ENCODE measurements at places on chromosomes 4 and X. TPM values are rescaled to one million over a fixed set of nuclear protein-coding genes. Genes with fewer than 3 reads are reported as not detected.

- no peak for DNase-seq
Observed at GRCh38 chr4:18816228-18816895, 794.8 kb upstream of the LCORL start.

GLRA3 gene
- polyA plus RNA-seq: not detected

DNA sequence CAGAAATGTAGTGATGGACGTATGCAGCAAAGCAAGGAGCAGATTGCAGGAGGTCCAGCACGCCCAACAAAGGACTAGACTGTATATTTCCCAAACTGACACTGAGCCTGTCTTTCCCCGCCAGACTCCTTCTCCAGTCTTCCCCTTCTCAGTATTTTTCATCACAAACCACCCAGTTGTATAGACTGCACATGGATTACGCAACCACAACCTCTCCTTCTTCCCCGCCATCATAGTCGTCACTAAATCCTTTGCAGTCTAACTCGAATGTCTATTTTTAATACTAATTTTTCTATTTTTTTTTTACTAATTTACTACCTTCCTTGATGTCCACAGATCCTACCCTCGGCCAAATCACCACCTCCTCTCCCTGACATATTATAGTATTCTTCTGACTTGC lies 105.4 kb downstream of the MTNR1A start:
- no peak for DNase-seq

UGT2A1 gene
- polyA plus RNA-seq: not detected

GRCh38 chr4:112053825-112054350 lies 91.4 kb upstream of the FAM241A start:
- no peak for DNase-seq

SUPT20HL1 gene
- polyA plus RNA-seq: not detected

- DNase-seq: no peak
Observed at GRCh38 chr4:2125831-2126230, 66.7 kb downstream of the NAT8L start.
